Kidney epithelial cell (primary cell): ENCODE measurements at places on chromosomes 12 and 14.

- DNase-seq = no peak
Measured at GRCh38 chr12:48934312-48934706, 9.0 kb upstream of the FKBP11 start.

DNA sequence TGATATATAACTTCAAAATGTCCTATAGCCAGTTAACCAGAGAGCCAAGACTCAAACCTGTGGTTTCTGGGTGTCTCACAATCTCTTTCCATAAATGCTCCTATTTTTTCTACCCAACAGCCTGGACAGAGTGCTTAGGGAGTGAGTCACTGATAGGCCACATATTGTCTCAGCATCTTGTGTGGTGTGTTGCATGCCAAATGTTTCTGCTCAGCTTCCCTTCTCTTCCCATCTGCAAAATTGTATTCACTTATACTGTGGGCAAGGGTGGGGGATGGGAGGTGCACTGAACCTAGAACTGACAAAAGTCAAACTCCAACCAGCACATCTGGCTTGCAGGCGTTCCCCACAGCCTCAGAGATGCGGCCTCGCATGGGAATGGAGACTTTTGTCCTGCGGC lies 123.3 kb downstream of the KCNA5 start:
- DNase-seq = peak; percentile 94

DNA sequence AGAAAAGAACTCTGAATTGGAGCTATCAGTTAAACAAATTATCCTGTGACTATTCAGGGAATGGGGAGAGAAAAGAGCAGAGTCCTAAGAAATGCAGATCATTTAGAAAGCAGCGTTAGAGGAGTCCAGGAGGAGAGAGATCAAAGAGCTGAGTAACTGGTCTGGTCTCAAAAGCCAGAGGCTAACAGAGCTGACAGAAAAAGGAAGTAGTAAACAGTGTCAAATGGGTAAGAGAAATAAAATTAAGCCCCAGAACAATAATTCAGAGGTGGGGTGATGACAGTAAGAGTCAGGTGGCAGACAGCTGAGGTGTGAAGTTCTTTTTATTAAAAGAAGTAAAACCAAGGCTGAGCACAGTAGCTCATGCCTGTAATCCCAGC lies 19.3 kb downstream of the GXYLT1 start:
- DNase-seq = no peak

DNA sequence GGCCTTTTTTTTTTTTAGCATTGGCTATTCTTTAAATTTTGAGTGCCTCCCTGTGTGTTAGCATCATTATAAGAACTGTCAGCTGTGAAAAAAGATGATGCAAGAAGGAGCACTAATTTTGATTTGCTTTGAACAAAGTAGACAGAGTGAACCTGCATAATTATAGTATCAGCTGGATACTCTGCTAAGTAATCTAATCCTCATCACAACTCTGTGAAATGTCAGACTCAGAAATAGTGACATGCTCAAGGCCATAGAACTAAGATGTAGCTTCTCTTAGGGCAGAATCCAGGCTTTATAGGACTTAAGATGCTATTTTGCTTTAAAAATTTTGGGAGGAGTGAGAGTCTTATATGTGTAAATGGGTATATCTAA lies 31.9 kb downstream of the FBXO34 start:
- no peak for DNase-seq

- DNase-seq = no peak
Measured at GRCh38 chr14:70171726-70172125, 17.0 kb downstream of the SLC8A3 start.

DNA sequence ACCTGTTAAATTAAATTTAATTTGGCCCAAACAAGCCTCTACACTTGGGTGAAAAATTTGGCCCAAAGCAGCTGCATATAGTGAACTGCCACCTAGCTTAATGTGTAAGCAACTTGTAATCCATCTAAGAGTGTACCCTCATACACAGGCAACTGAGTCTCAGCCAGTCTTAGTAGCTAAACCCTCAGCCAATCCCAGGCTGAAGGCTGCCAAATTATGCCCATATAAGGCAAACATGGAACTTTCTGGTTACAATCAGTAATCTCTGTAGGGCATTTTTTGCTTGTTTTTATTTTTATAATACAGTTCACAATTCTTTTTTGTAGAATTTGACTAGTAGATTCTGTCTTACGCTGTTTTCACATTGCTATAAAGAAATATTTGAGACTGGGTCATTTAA lies 958.7 kb downstream of the FSCB start:
- DNase-seq = no peak

DNA sequence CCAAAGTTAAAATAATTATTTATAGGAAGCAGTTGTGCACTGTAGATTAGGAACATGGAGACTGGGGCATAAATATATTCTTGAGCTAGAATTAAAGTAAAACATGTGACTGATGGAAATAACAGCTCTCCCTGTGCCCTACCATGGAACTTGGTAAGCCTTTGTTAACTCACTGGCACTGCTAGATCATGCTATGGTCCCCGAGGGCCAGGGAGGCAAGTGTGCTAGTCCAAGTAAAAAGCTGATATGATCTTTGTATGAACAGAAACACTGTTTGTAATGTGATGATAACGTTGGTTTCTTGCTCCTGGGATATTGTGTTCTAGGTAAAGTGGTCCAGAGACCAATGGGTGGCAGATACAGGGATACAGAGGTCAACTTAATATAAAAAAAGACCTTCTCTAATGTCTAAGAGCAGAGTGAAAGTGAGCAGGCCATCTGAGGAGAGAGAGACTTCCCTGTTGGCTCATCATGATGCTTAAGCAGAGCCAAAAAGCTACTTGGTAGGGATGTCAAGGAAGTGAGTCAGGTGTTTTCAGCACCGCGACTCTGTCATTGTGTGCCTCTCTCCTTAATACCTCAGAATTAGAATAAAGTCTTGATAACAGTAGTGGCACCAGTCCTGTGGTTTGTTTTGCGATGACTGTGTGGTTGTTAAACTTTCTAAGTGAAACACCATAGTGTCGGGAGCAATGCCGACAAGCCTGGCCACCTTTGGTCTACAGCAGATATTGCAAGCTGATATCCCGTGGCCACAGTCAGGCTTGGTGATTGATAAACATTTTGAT lies 27.6 kb downstream of the BICD1 start:
- DNase-seq = peak; percentile 42

DNA sequence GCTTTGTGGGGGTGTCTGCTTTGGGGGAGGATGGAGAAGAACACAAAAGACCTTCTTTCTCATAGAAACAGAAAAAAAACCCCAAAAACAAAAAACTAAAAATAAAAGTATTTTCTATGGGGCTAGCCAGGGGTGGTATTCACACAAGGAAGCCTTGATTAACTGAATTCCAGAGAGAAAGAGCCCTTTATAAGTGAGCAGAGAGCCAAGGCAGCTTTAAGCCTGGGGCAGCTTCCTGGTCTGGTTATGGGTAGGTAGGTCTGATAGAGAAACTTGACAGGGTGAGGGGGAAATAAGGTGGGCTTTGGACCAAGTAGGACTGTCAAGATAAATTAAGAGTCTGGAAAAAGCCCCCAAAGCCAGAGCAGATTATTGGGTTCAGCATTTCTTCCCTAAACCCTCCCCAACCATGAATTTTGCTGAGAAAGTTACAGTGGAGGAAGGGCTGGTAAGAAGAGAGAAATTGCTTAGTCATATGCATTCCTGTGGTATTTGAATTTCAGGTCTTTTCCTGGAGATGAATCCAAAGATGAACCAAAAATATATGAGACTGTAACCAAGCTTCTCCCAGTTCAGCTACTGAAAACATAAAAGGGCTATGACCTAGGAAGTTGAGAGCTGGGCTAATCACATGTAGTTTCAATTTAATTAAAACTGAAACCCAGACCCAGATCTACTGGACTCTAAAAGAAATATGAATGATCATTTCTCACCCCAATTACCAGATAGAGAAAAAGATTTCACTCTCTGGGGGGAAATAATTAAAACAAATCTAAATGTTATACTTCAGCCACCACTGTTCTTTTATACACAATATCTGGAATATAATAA lies 144.8 kb downstream of the TBC1D30 start:
- peak; percentile 14 for DNase-seq

DNA sequence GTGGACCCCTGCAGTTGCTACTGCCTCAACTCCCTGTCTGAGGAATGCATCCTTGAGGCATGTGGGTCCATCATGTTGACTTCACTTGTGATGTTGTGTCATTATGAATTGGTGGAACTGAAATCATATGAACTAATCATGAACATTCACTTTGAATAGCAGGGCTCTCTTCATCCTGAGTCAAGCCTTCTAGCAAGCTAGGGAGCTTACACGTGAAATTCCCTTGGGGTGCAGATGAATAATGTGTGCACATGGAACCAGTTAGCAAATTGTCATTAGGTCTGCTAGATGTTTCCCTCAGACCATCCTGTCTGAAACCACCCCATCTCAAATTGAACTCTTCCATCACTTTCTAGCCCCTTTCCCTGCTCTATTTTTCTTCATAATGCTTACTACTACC lies 3.6 kb downstream of the COQ6 start:
- DNase-seq = no peak

GRCh38 chr12:16467272-16467671 lies 119.8 kb downstream of the MGST1 start:
- DNase-seq = no peak

DNA sequence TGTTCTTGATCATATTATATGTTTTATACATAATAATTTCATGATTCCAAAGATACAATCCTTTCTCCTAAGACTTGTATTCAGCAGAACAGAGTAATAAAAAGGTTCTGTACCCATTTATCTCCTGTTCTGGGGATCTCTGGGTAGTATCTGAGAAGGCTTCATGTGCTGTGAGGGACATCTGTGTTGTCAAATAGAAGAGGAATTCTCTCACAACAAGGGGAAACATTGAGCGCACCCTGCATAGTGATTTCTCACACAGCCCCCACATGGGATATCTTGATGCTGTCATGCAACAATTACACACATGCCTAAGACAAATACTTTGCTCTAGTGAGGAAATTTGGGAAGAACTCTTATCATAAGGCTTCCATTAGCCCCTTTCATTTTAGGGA lies 101.8 kb upstream of the ATF1 start:
- no peak for DNase-seq

GRCh38 chr12:12835378-12836146 lies 22.4 kb downstream of the DDX47 start:
- DNase-seq = peak; percentile 81

DNA sequence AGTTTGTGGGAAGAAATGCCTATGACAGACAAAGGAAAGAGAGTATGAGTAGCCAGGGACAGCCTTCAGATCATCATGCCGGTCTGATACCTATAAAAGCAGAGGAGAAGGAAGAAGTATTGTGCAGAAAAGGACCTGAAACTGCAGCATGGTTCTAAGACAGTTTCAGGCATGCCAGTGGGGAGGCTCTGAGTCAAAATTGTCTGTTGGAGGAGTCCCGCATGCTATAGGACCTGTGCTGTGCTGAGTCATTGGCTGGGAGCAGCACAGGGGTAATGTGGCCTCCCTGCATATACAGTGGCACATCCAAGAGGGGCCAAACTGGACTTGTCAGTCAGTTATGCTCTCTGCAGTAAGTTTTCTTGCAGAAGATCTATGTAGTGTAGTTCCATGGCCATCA lies 40.7 kb downstream of the NEUROD4 start:
- no peak for DNase-seq

- no peak for DNase-seq
Measured at GRCh38 chr12:110304061-110304551, 23.1 kb downstream of the ATP2A2 start.

DNA sequence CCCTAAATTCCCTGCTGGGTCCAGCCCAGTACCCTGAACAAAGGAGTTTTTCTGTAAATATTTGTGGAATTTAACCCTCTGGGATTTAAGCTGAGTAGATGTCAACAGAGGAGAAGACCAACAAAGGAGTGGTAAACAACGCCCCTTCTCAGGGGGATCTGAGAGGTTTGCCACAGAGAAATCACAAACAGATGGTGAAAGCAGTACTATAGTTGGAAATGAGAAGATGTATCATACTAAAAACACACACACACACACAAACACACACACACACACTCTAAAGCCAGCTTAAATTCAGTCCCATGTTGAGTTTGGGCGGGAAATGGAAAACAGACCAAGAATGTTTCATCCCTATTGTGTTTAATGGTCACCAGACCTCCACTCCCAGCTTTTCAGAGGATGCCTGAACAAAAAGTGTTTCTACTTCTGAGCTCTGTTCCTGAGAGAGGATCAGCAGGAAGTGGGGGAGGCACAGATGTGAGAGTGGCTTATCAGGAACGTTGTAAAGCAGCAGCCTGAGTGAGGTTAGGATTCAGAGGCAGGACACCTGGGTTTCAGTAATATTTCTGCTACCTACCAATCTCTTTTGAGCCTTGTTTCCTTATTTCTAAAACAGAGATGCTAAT lies 3.2 kb downstream of the BIN2 start:
- DNase-seq = no peak

GRCh38 chr14:55794655-55795595 lies 214.9 kb downstream of the KTN1 start:
- peak; percentile 37 for DNase-seq

GRCh38 chr14:103281496-103282231 lies 52.4 kb upstream of the EIF5 start:
- no peak for DNase-seq

DNA sequence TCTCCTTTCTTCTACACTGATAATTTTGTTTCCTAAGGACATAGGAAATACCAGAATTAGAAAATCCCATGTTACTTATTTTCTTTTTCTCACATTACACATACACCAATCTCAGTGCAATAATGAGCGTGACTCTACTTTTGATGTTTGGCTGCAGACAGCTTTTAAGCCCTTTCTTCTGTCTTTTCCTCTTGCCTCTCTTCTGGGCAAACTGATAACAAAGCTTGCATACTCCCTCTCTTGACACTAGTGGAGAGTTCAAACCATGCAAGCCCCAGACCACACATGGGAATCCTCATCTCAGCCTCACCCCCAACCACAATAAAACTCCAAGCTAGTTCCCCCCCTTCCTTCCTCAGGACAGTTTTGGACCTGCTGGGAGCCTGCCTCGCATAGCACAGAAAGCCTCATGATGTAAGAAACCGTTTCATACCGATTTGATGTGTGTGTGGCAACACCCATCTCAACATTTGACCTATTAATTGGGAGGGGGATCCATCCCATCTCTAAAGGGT lies 161.9 kb downstream of the EMP1 start:
- DNase-seq = no peak

GRCh38 chr12:78331753-78332152 lies 501.1 kb downstream of the NAV3 start:
- DNase-seq = no peak

GRCh38 chr12:112905451-112906089 lies 1.2 kb upstream of the OAS1 start:
- DNase-seq = no peak
